Immature natural killer cell (primary cell): ENCODE measurements at places on chromosomes 4 and X.

GRCh38 chr4:110970642-110971041, 347.8 kb upstream of the PITX2 start:
- H3K36me3 ChIP-seq = no peaks in the 10 kb centered on the region
- H3K27ac ChIP-seq = no peak overlapping the region
- no peak overlapping the region for H3K4me3 ChIP-seq
- no peaks in the 10 kb centered on the region for H3K4me1 ChIP-seq
- DNase-seq = no peak

GRCh38 chr4:152357206-152357605, 178.7 kb downstream of the FBXW7 start:
- H3K27me3 ChIP-seq = peaks cover 2% of the 10 kb centered on the region
- no peak overlapping the region for H3K27ac ChIP-seq
- H3K4me1 ChIP-seq = peaks cover 3% of the 10 kb centered on the region
- no peaks in the 10 kb centered on the region for H3K36me3 ChIP-seq
- H3K4me3 ChIP-seq = no peak overlapping the region
- no peak for DNase-seq

DNA sequence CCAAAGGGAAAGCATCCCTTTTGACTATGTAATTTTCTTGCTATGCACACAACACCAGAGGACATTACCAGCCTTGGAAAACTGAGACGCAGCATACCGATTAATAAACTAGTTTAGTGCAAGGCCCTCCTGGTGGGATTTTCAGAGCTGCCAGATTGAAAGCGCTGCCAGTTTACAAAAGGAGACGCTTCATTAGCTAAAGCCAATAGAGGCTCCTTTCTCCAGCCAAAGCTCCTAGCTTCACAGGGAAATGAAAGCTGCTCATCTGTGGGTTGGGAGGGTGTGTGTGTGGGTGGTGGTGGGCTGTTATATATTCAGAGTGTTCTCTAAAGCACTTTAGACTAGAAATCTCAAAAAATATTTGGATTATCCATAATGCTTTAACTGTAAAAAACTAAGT, 32.4 kb downstream of the SPANXN4 start:
- DNase-seq = no peak
- H3K4me1 ChIP-seq = no peaks in the 10 kb centered on the region
- H3K4me3 ChIP-seq = no peak overlapping the region

DNA sequence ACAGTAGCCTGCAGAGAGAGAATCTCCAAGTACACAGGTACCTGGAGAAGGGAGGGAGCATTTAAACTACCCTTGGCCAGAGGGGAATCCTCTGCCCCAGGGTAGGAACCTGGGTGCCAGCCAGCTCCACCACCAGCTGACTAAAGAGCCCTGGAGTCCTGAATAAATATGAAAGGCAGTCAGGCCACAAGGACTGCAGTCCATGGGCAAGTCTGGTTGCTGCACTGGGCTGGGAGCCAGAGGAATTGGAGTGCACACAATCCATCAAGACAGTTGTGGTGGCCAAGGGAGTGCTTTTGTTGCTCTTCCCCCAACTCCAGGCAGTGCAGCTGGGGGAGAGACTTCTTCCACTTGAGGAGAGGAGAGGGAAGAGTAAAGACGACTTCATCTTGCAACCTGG, 172.5 kb downstream of the HNRNPD start:
- H3K27ac ChIP-seq = no peak overlapping the region
- H3K4me1 ChIP-seq = no peaks in the 10 kb centered on the region
- H3K36me3 ChIP-seq = no peaks in the 10 kb centered on the region
- H3K4me3 ChIP-seq = no peak overlapping the region
- no peak for DNase-seq

- H3K27ac ChIP-seq = no peak overlapping the region
- H3K27me3 ChIP-seq = no peaks in the 10 kb centered on the region
- H3K36me3 ChIP-seq = no peaks in the 10 kb centered on the region
- H3K4me3 ChIP-seq = no peak overlapping the region
These were observed 21.4 kb upstream of the NOX1 start for GRCh38 chrX:100895365-100896075.

- H3K4me1 ChIP-seq = peaks cover 23% of the 10 kb centered on the region
- H3K27me3 ChIP-seq = peaks cover 12% of the 10 kb centered on the region
- no peak for DNase-seq
These were observed 210.7 kb upstream of the EOLA2 start for GRCh38 chrX:150148749-150149672.

DNA sequence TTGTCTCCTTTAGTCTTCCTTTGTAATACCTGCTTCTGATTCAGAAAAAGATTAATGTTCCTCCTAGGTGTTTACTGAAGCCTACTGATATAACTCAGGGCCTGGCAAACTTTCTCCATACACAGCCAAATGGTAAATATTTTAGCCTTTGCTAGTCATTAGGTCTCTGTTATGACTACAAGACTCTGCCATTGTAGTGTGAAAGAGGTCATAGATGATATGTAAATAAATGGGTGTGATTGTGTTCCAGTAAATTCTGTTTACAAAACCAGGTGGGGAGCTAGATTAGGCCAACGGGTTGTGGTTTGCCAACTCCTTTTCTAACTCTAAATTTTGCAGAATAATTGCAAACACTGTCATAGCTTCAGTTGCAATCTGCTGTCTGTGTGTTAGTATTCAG, 568.1 kb upstream of the GNPDA2 start:
- no peak overlapping the region for H3K4me3 ChIP-seq
- H3K4me1 ChIP-seq = no peaks in the 10 kb centered on the region
- H3K27ac ChIP-seq = no peak overlapping the region

DNA sequence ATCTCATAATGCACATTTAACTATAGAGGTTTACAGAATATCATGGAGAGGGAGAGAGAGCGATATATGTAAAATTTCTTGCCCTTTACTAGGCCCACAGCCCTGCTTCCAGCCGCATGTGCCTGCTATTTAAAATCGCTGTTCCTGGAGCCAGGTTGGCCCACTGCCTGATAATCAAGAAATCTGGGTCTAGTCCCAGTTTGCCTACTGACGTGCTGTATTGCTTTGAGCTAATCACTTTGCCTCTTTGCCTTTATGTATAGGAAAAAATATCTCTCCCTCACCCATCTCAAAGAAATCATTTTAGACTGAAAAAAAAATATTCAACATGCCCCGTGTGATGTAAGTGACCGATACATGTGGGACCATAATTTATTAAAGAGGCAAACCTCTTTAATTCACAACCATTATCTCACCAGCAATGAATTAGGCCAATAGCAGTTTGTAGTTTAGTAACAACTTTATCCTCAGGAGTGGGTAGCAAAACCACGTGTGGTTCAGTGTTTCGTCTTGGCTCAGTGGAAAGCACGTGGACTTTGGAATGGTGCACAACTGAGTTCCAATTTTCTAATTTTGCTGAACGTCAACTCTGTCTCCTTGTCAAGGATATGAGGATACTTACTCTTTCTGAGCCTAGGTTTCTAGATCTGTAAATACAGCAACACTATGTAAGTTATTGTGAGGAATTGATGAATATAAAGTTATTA, 62.6 kb downstream of the GRXCR1 start:
- DNase-seq = no peak
- H3K36me3 ChIP-seq = no peaks in the 10 kb centered on the region
- H3K27ac ChIP-seq = no peak overlapping the region
- H3K4me1 ChIP-seq = no peaks in the 10 kb centered on the region
- H3K4me3 ChIP-seq = no peak overlapping the region
- no peaks in the 10 kb centered on the region for H3K27me3 ChIP-seq

DNA sequence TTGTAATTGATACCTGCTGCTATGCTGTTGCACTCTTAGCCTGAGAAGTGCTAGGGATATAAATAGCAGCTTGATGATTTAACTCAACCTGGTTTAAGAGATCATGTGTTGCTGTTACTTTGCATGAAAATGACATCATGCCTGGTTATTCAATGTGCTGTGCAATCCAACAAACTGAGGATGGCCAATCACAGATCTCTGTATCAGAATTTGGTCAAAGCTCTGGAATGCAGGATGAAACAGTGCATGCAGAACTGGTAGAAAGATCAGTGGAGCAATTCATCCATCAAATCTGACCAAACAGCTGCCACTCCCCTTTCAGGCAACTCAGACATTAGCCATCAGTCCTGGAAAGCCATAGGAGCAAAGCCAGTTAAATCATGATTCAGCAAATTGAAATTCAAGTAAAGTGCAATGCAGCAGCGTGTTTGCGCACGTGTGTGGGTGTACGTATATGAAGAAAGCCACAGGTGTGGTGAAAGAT, 160.3 kb upstream of the RASGEF1B start:
- no peak for DNase-seq
- H3K27ac ChIP-seq = no peak overlapping the region
- H3K4me3 ChIP-seq = no peak overlapping the region
- no peaks in the 10 kb centered on the region for H3K27me3 ChIP-seq

DNA sequence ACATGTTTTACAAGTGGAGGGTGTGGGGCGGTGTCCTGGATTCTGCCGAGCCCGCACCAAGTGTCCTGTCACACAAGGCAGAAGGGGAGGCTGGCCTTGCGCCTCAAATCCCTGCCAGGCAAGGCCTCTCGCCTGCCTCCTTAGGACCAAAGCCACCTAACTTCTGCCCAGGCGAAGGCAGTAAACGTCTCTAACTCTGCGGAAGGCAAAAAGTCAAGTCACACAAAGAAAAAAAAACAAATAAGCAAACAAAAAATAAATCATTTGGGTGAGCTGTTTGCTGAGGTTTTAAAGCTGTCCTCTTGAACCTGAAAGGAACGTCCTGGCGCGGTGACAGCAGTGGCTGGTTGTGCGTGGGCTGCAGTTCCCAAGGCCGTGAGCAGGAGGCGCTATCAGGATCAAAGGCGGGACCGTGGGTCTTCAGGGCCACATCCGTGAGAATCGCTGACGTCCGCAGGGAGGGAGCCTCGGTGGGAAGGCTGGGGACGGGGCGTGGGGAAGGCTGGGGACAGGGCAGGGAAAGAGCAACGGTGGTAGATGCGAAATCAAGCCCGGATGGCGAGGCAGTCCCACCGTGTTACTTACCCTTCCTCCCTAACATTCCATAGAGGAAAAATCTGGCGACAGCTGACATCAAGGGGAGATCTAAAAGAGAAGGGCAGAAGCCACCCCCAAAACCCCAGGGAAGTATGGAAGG, 99.1 kb downstream of the TRAPPC11 start:
- no peaks in the 10 kb centered on the region for H3K36me3 ChIP-seq
- H3K4me3 ChIP-seq = no peak overlapping the region
- no peak for DNase-seq
- no peaks in the 10 kb centered on the region for H3K4me1 ChIP-seq
